ENCODE measurements at places on chromosomes 6 and 20.

DNA sequence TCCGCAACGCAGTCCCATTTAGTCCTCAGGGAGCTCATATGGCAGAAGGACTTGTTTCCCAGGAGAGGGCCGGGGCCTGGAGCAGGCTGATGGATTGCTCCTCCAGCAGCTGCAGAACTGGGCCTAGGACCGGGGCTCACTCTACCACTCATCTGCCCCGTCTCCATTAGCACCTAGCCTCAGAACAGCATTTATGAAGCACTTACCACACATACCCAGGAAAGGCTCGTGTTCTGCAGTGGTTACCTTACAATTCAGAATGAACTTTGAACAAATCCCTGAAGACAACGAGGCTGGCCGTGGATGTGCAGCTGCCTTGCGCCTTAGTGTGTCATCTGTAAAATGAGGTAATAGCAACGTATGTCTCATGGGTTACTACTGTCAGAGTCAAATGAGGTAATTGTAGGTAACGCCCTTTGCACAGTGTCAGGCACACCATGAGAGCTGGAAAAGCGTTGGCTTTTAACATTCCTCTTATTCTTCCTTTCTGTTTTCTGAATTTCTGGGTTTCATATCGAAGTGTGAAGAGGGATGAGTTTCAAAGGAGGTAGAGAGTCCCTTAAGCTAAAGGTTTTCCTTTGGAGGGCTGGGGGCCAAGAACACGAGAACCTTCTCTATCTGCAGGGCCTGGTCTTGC, 46.3 kb upstream of the CD93 start:
- peak; percentile 75 for DNase-seq

DNA sequence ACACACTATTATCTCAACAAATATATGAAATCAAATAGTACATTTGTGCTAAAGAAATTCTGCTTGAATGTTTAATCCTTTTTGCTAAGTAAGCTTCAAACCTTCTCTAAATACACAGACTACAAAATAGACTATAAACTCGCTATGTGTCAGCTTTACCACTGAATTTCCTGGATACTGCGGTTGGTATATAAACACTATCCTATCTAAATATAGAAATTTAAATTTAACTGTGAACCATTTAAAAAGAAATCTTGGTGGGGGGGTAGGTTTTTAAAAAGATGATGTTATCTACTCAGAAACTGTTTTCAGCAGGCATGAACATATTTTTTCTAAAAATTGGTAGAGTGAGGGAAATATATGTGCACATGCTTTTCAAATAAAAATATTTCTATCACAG, 306.5 kb upstream of the RUNX2 start:
- no peak for DNase-seq

DNA sequence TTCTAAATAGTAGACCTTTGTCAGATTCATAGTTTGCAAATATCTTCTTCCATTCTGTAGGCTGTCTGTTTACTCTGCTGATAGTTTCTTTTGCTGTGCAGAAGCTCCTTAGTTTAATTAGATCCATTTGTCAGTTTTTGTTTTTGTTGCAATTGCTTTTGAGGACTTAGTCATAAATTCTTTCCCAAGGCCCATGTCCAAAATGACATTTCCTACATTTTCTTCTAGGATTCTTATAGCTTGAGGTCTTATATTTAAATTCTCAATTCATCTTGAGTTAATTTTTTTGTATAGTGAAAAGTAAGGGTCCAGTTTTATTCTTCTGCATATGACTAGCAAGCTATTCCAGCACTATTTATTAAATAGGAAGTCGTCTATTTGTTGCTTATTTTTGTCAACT, 287.0 kb downstream of the PACRG start:
- no peak for DNase-seq

GRCh38 chr6:129651291-129651691, 58.7 kb downstream of the ARHGAP18 start:
- no peak for DNase-seq

Data from cardiac septum (tissue), 1 donor.